Germinal center (tissue), 1 donor: ENCODE measurements at places on chromosomes 5 and 9.

DNA sequence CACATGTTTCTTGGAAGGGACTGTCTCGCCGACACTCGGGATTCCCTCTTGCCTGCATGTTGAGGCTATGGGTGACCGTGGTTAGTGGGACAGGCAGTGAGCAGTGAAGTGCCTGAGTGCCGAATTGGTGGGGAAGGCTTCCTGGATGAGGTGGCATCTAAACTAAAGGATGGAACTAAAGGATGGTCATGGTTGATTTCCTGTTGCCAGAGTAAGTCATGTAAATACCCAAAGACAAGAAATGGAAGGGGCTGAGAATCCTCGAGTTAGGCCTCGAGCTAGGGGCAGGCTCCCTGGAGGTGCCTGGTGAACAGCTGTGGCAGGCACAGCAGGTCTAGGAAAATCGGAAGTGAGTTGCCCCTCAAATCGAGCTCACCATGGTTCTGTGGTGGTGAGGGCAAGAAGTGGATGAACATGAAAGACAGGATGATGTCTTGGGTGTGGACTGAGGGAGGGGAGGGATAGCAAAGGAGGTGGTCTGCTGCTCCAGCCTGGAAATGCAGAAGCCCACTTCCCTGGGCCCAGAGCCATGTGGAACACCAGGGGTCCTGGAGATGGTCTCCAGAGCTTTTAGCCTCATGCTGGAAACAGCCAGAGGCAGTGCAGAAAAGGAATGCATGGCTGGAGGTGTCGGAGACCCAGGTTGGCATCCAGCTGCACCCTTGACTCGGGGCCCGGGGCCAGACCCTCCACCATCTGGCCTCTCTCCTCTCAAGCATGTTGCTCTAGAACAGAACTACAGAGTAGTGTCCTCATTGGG, 12.2 kb downstream of the CD74 start:
- no peak for DNase-seq

- no peak for DNase-seq
Measured at GRCh38 chr9:132125944-132126679, 35.7 kb upstream of the NTNG2 start.

- DNase-seq = peak; percentile 23
Measured at GRCh38 chr9:95508242-95508967, 8.4 kb downstream of the PTCH1 start.

DNA sequence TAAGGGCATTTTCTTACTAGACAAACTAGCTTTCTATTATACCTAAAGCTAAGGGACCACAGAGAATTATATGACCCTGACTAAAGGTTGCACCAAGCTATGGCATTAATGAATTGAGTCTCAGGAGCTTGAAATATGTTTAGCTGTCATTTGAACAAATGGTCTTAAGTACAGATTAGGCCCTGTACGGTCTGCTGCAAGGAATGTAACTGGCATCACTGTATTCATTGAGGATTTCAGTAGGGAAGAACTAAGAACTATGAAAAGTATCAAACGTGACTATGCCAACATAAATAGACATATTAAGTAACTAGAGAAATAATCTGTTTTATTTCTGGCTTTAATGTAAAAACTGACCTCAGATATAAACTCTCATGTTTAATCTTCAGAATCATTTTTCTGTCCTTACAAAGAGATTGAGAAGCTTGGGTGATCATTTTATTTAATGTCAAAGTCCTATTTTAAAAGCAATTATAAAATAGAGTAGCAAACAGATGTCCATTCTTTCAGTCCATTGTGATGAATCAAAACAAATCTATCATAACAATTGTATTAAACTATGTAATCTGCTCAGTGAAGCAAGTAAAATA, 845.9 kb downstream of the MAT2B start:
- DNase-seq = no peak

DNA sequence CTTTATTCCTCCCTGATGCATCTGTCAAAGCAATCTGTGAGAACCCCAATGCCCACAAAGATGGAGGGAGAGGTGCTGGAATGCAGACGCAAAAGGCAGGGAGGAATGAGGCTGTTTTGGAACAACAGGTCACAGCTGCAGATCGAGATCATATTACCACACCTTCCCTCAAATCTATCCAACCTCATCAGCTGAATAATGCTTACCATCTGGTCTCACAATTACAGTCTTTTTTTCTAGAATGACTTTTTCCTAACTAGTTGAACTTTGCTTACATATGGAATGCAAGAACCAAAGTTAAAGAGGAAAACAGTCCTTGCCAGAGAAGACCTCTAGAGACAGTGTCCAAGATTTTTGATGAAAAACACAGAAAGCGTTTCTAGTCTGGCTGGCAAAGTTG, 158.1 kb downstream of the LPAR1 start:
- no peak for DNase-seq

GRCh38 chr9:4689687-4690104, 10.3 kb downstream of the CDC37L1 start:
- no peak for DNase-seq

DNA sequence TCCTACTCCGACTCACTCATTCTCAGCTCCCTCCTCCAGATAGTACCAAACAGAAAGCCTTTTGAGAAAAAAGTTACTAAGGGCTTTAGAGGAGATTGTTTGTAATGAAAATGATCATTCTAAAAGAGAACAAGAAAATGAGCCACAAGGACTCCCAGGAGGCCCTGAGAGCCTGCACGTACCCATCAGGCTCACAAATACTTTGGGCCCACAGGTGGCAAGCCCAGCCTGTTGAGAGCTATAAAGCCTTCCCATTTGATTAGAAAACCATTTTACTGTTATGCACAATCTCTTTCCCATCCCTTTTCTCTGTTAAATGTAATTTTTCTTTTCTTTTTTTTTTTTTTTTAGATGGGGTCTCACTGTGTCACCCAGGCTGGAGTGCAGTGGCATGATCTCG, 136.1 kb downstream of the LHFPL2 start:
- no peak for DNase-seq

DNA sequence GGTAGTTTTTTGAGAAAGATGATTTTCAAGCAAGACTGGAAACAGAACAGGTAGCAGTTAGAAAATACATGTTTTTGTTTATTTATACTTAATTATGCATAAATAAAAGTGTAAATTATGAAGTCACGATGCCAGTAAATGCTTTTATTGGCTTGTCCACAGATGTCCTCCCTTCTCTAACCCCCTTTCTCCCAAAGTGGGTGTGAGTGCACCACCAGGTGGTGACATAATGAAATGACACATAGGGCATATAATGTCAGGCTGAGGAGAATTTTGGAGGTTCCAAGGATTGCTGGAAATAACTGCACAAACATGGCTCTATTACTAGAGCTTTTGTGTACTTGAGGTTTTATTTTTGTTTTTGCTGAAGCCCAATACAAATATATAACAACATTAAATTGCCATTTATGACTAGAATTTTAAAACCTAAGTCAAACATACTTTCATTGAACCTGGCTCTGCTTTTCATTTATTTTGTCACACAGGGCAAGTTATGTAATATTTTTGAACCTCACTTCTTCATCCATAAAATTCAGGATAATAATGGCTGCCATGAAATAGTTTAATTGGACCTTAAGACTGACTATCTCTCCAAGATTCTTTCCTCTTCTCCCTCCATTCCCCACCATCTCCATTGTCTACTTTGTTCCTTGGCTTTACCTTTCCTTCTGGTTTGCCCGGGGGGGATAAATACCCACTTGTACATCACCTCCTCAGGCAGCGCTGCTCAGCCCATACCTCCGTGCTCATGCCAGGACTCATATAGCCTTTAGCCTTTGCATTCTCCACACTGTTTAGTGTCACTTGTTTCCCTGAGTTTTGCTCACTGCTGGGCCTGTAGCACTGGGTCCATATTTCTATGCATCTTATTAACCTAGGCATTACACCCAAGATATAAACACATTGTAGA, 168.8 kb downstream of the PDE4D start:
- DNase-seq = peak; percentile 51

DNA sequence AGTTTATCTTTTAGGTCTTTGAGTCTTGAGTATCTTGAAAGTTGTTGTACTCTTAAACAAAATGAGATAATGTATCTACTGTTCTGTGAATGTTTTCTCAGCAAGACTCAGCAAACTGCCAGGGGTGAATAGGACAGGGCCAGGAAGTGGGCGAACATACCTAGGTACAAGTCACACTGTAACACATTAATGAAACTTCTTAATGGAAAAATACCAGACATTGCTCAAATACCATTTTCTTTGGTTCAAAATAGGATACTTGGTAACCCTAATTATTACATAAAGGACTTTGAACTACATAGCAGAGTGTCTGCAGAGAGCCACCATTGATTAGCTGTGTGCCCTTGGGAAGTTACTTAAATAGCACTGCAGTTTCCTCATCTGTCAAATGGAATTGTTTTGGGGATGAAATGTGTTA, 197.5 kb downstream of the ARHGEF28 start:
- no peak for DNase-seq

DNA sequence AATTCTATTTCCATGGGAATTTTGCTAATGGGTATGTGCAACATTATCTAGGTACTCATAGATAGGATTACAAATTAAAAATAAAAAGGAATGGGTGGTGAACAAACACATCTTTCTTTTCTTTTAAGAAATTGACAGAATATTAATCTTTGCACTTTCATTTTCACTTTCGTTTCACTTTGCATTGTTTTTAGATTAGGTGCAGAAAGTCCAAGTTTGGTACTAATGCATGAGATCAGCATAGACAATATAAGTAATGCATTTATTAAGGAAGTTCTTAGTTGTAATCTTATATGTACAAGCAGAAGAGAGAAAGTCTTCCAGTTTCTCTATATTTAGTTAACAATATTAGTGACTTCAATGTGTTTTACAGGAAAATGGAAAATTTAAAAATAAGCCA, 196.5 kb downstream of the COMMD10 start:
- DNase-seq = no peak

DNA sequence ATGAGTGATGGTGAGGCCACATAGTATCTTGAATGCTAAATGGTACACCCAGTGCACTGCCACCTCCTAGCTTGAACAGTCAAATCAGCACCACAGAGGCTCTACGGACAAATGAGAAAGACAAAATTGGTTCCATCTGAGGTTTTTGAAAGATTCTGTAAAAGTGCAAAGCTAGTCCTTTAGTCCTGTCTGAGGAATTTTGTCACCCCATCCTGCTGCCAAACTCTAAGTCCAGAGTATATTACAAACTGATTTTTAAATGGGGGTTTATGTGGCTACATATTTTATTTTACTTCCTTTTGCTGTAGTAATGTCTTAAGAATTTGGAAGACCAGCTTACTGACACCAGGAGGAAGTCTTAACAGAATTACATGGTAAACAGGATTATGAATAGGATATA, 7.7 kb downstream of the FREM1 start:
- no peak for DNase-seq
